ENCODE measurements at places on chromosomes 4 and X.

DNA sequence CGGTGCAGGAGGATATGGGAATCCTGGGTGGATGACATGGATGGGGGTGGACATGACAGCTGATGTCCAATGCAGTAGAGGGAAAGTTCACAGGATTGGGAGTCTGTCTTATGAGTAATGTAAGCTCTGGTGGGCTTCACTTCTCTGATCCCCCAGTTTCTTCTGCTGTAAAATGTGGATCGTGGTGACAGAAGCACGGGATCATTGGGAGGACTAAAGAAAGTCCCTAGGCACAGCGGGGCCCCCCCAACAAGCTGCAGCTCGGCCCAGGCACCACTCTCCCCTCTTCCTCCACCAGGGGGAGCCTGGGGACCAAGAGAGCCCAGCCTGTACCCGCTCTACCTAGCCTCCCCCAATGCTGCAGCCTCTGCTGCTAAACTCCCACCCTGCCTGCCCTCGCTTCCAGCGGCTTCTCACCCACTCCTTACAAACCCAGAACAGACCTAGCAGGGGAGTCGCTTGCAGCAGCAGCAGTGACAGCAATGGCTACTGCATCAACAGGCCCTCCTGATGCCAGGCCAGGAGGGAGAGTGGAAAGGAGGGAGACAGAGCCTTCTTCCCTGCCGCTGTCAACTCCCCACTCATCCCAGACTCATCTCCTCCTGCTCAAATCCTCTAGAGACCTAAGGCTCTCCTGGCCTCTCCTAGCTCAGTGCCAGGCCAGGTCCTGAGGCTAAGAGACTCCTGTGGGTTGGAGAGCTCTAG is 36.1 kb upstream of the IQSEC2 start:
- DNase-seq, result peak; percentile 77
- peaks cover 15% of the 10 kb centered on the region for H3K27me3 ChIP-seq
- H3K4me3 ChIP-seq, result peak overlapping the region; percentile 92
- H3K4me1 ChIP-seq, result peaks cover 57% of the 10 kb centered on the region
- H3K36me3 ChIP-seq, result no peaks in the 10 kb centered on the region

- no peaks in the 10 kb centered on the region for H3K27me3 ChIP-seq
- H3K27ac ChIP-seq, result peak overlapping the region; percentile 97
Observed at GRCh38 chrX:154761977-154762536, 607 bp upstream of the DKC1 start.

DNA sequence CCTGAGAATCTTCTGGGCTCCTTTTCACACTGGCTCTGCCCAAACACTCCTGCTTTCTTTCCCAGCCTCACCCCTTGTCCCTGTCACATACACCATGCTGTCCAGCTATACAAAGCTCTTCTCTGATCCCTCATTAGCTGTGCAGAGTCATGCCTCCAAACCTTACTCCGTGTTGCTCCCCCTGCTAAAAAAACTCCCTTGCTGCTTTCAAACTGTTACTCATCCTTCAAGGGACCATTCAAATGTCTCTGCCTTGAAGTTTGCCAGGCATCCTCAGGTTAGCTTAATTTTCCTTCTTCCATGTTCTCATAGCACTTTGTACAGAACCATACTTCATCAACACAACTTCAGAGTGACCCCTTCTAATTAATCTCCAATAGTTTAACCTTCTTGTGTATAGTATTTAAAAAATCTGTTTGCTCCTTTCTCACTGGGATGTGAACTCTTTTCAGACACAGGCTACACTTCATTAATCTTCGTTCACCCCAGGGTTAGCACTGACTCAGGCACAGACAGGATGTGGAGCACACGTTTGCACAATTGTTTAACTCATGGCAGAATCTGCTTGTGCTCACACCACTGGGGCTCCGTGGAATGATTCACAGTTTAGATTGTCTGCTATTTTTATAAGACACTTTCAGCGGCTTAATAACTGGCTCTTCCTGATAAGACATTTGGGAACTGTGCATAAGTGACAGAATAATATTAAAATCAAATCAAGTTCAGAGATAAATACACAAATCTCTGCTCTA is 21.4 kb upstream of the SEL1L3 start:
- no peak overlapping the region for H3K27ac ChIP-seq
- H3K4me3 ChIP-seq, result no peak overlapping the region
- H3K27me3 ChIP-seq, result no peaks in the 10 kb centered on the region
- H3K4me1 ChIP-seq, result peaks cover 3% of the 10 kb centered on the region
- DNase-seq, result no peak

DNA sequence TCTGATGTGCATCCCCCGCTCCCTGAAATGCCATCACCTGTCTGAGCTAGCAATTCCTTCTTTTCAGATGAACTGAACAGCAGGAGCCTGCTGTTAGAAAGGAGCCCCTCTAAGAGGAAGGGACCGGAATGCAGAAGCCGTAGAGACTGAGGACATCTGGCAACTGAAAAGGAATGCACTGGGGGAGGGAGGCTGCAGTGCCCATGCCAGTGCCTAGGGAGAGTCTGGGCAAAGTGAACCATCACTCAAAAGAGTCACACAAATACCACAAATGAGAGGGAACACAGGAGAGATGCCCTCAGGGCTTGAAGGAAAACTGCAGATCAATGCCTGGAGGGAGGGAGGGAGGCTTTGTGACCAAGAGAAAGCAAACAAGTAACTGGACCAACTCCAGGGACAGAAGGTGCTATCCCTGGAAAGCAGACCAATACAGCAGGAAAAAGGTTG is 93.9 kb upstream of the CBR4 start:
- H3K27me3 ChIP-seq, result no peaks in the 10 kb centered on the region
- peaks cover 4% of the 10 kb centered on the region for H3K36me3 ChIP-seq
- peak overlapping the region; percentile 88 for H3K27ac ChIP-seq
- H3K4me1 ChIP-seq, result peaks cover 26% of the 10 kb centered on the region
- peak; percentile 44 for DNase-seq

DNA sequence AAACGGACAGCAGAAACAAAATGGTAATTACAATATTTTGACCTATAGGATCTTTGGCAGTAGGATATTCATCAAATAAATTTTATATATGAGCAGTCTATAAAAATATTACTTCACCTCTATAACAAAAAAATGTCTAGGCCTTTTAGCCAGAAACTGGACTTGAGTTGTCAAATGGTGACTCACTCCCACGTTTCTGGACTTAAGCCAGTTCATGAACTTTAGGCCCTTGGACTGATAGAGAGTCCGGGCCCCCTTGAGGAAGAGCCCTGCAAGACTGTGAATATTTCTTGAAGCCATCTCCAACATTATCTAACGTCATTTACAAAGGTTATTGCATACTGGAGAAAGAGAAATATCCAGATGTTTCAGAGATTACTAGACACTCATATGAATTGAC is 106.8 kb upstream of the FAM47A start:
- H3K27me3 ChIP-seq, result no peaks in the 10 kb centered on the region
- H3K27ac ChIP-seq, result no peak overlapping the region
- 0 out of 2 replicates have a peak, but pooled peaks cover 4% of the 10 kb centered on the region for H3K36me3 ChIP-seq
- H3K4me3 ChIP-seq, result no peak overlapping the region
- no peak for DNase-seq
- H3K4me1 ChIP-seq, result no peaks in the 10 kb centered on the region

- H3K4me3 ChIP-seq, result peak overlapping the region; percentile 99
- DNase-seq, result peak; percentile 61
- H3K4me1 ChIP-seq, result peaks cover 27% of the 10 kb centered on the region
- H3K27ac ChIP-seq, result peak overlapping the region; percentile 99
- no peaks in the 10 kb centered on the region for H3K27me3 ChIP-seq
- peaks cover 7% of the 10 kb centered on the region for H3K36me3 ChIP-seq
Observed at GRCh38 chr4:39698424-39699009, 581 bp downstream of the UBE2K start.

GRCh38 chrX:131213400-131213799 is 75.7 kb downstream of the IGSF1 start:
- 0 out of 2 replicates have a peak overlapping the region, but pooled peaks have one; percentile 9 for H3K4me3 ChIP-seq
- no peak overlapping the region for H3K27ac ChIP-seq
- peaks cover 17% of the 10 kb centered on the region for H3K4me1 ChIP-seq
- no peaks in the 10 kb centered on the region for H3K36me3 ChIP-seq

- DNase-seq, result no peak
- H3K36me3 ChIP-seq, result peaks cover 10% of the 10 kb centered on the region
- H3K27me3 ChIP-seq, result no peaks in the 10 kb centered on the region
- no peak overlapping the region for H3K4me3 ChIP-seq
Observed at GRCh38 chr4:79249881-79250503, 75.9 kb downstream of the NAA11 start.
